Dermis blood vessel endothelial cell (primary cell): ENCODE measurements at places on chromosomes 11 and 22. TPM values are rescaled to one million over a fixed set of nuclear protein-coding genes. Genes with fewer than 3 reads are reported as not detected.

DNA sequence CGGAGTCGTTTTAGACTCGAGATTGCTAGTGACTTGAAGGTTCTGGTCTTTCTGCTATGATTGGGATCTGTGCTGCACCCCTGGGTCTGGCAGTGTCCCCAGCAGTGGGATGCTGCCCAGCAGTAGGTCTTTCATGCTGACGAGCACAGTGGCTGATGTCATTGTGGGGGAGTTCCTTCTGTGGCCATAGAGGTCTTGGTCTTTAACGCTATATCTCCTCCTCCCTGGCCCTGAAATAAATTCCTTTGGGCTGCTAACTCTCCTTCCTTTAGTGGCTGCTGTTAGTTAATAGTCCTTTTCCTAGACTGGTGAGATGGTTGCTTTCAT lies 136.3 kb downstream of the TEAD1 start:
- DNase-seq: no peak

- no peak for DNase-seq
Observed at GRCh38 chr11:14184028-14184940, 174.7 kb downstream of the RRAS2 start.

GRCh38 chr22:19965771-19966709 lies 24.4 kb upstream of the TXNRD2 start:
- DNase-seq: peak; percentile 52

- DNase-seq: no peak
Observed at GRCh38 chr11:45925550-45925949, 3.1 kb downstream of the LARGE2 start.

- DNase-seq: no peak
Observed at GRCh38 chr11:32751381-32751780, 43.1 kb downstream of the CCDC73 start.

DNA sequence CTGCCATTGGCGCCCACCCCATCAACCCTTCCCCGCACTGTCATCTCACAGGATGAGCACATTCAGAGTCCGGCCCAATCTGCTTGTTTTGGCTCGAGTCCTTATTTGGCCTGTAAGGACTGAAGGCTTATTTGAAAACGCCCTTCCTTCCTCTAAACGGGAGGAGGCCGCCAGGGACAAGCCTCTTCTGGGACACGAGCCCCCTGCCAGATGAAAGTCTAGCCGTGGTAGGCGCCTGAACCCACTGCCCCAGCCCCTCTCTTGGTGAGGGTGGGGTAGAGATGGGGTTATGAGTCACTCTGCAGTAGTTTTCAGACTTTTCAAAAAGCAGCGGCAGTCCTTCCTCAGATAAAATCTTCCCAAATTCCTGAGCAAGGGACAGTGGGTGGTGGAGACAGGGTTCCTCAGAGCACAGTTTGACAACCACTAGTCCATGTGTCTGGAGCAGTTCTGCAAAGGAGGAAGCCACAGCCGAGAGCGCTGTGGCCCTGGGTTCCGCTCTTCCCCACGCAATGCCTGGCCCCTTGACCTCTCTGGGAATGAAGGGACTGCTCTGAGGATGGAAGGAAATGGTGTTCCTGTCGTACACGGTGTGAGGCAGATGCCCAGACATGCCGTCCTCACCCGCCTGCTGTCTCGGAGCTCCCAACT lies 57.0 kb downstream of the MYH9 start:
- DNase-seq: peak; percentile 79

GRCh38 chr11:693887-694562 lies 997 bp downstream of the DEAF1 start:
- DNase-seq: no peak

GRCh38 chr22:38881464-38881871 lies 9.5 kb upstream of the CBX6 start:
- DNase-seq: no peak

Gene PTGDR2
- 0.05 TPM in 1 of 2 replicates, not detected in the other for total RNA-seq

Gene PDGFD
- total RNA-seq: 22.1 and 34.9 TPM in 2 replicates

Gene NAA40
- total RNA-seq: 10.0 and 14.7 TPM in 2 replicates

Gene THRSP
- not detected in 2 replicates for total RNA-seq

Gene NTM
- 0.09 and 0.51 TPM in 2 replicates for total RNA-seq
